Thoracic aorta (tissue), 2 donors: ENCODE measurements at places on chromosomes 3 and 15. TPM values are rescaled to one million over a fixed set of nuclear protein-coding genes. Genes with fewer than 3 reads are reported as not detected.

DNA sequence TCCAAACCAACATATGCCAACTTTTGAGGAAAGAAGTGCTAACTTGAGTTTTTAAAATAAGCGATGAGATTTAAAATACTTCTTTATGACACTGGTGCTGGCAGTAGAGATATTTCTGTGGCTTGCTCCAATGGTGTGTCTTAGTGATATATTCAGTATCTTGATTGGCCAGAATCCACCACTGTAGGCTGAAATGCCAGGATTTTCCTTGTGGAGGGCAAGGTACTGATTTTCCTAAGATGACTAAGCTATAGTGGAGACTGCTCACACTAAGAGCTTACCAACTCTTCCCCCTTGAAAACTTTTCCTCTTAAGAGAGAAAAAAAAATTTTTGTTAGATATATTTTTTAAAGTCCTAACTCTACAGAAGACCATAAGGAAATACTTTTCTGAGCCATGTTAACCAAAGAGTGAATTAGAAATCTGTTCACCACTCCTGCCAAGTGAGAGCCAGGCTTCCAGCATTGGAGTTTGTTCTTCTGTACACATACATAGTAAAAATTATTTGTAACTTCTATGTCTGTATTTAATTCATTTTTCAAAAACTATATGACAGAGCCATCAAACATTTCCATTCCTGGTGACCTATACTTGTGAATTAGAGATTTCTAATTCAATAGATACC is 109.1 kb downstream of the PPP2R3A start:
- no peak for DNase-seq

The ANKUB1 gene
- total RNA-seq: 0.81 TPM

DNA sequence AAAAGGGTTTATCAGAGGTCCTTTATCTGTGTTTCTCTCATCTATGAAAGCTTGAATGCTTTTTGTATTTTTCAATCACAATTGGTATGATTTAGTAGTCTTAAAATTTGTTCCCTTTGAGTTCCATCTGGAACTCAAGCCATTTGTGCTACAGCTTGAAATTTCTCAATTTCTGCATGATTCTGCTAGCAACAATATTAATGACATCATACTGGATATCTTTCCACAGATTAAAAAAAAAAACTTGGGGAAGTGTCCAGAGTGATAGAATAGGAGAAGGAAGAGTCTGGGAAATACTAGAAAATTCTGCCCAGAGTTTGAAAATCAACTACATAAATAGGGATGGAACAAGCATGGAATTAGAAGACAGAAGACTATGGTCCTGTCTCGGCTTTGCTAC is 9.3 kb upstream of the FBN1 start:
- no peak for DNase-seq

The PLA2G4F gene
- total RNA-seq: 0.27 TPM

DNA sequence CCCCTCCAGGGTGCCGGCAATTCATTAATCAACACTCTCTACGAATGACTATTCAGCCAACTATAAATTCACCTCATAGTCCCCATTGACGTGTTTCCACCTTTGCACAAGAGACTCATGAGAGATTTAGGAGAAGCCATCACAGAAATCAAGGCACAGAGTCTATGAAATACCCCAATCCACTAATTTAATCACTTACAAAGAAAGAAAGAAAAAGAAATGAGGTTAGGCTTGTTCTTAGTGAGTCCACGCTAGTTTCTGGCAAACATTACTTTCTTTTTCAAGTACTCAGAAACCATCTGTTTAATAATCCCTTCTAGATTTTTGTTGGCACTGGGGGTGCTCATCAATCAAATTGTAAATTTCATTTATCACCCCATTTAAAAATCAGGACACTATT is 125.2 kb upstream of the ADPGK start:
- no peak for DNase-seq

- no peak for DNase-seq
Measured at GRCh38 chr3:33575311-33575710, 135.1 kb upstream of the UBP1 start.

- no peak for DNase-seq
Measured at GRCh38 chr3:179860275-179861107, 176.2 kb downstream of the PEX5L start.

The LRRIQ4 gene
- total RNA-seq: not detected

DNA sequence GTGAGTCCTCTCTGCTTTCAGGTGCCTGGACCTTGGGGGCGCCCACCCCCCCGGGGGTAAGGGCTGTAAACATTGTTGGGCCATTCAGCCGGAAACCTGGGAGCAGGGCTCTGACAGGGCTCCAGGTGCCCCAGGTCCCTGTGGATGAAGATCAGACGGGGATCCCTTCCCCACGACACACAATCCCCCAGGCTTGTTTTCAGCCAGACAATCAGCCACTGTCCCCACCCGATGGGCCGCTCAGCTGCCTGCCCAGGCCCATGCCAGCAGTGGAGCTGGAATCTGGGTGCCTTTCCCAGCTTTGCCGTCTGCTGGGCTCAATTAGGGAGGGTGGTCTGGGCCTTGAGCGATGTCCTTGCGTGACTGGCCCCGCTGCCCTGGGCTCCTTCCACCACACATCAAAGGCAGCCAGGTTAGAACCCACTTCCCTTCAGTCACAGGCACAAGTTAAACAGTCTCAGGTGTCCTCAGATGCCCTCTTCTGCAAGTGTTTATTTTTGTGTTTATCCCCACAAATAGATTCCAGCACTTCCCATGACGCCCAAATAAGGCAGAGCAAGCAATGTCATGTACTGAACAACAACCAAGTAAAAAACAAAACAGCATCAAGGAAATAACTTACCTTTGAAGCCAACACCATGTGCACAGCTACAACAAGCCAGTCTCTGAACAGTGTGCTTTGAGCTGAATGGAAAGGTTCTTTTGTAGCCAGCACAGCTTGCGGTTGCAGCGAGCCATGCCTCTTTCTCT is 77.0 kb upstream of the ALDH1A3 start:
- no peak for DNase-seq

The KCNAB1 gene
- total RNA-seq: 14.2 TPM

The CELF6 gene
- 4.1 TPM for total RNA-seq

- peak; percentile 20 for DNase-seq
Measured at GRCh38 chr3:141050576-141051442, at the start of gene SPSB4. SPSB4 (plus strand) TSS chr3:141051347; CDS start chr3:141066105, 14,758 bp downstream.
